Caco-2 (cell line): ENCODE measurements at places on chromosomes 6 and 20. TPM values are rescaled to one million over a fixed set of nuclear protein-coding genes. Genes with fewer than 3 reads are reported as not detected.

DNA sequence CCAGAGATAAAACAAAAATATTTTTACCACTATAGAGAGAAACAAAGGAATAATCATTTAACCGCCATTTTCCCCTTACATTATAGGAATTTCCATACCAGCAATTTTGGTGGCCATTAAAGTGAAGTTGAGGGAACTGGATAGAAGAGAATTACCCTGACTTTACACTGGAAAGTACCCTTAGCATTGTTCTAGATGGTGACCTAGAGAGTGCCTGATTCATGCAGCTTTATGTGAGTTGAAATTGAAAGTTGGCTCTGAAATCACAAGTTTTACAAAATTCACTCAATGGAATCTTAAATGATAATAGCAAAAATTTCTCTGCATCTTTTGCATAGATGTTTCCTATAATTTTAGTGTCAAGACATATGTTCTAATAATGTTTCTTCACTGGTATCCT lies 55.7 kb upstream of the PREP start:
- no peaks in the 10 kb centered on the region for H3K36me3 ChIP-seq
- H3K27me3 ChIP-seq, result no peaks in the 10 kb centered on the region
- no peaks in the 10 kb centered on the region for H3K4me1 ChIP-seq
- DNase-seq, result no peak

DNA sequence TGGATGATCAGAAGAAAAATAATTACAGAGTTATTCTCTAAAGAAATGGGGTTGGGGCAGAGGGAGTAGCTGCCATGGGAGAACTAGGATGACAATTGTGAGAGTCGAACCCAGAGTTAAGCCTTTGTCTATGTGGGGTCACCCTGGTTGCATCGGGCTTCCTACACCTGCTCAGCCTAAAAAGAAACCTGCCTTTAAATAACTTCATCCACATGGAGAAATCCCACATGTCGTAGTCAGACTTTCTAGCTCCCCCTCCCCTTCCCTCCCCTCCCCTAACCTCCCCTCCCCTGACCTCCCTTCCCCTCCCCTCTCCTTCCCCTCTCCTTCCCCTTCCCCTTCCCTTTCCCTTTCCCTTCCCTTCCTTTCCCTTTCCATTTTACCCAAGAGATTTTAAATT lies 14.7 kb downstream of the VIP start:
- no peaks in the 10 kb centered on the region for H3K4me1 ChIP-seq
- H3K27me3 ChIP-seq, result no peaks in the 10 kb centered on the region
- H3K4me3 ChIP-seq, result no peak overlapping the region
- no peaks in the 10 kb centered on the region for H3K36me3 ChIP-seq

DNA sequence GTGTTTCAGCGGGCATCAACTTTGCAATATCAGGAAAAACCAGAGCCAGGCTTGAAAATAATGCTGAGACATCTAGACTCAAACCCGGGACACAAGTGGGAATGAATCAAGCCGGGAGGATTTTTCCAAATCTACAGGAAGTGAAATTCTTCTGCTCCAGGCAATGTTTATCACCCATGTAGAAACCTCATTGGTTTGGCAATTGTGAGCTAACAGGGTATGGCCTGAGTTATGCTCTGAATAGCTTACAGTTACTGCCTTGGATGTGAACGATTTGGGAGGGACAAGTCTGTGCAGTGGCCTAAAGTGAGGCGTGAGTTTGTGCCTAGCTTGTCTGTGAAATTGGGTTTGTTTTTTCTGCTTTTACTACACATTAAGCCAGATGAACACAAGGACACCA lies 87.4 kb downstream of the PCSK2 start:
- H3K36me3 ChIP-seq, result no peaks in the 10 kb centered on the region
- no peak for DNase-seq
- no peaks in the 10 kb centered on the region for H3K4me1 ChIP-seq
- H3K4me3 ChIP-seq, result no peak overlapping the region
- H3K27ac ChIP-seq, result no peak overlapping the region
- no peaks in the 10 kb centered on the region for H3K27me3 ChIP-seq

- no peak overlapping the region for H3K27ac ChIP-seq
- H3K4me1 ChIP-seq, result no peaks in the 10 kb centered on the region; the same call in 1 of the 2 replicates
- no peak for DNase-seq
- H3K4me3 ChIP-seq, result no peak overlapping the region
- no peaks in the 10 kb centered on the region for H3K36me3 ChIP-seq
These were observed 175.7 kb downstream of the VEGFA start for GRCh38 chr6:43945768-43946080.

GRCh38 chr6:73969971-73970970 lies 274.3 kb downstream of the CD109 start:
- no peak overlapping the region for H3K27ac ChIP-seq
- DNase-seq, result no peak
- H3K27me3 ChIP-seq, result no peaks in the 10 kb centered on the region
- no peak overlapping the region for H3K4me3 ChIP-seq

DNA sequence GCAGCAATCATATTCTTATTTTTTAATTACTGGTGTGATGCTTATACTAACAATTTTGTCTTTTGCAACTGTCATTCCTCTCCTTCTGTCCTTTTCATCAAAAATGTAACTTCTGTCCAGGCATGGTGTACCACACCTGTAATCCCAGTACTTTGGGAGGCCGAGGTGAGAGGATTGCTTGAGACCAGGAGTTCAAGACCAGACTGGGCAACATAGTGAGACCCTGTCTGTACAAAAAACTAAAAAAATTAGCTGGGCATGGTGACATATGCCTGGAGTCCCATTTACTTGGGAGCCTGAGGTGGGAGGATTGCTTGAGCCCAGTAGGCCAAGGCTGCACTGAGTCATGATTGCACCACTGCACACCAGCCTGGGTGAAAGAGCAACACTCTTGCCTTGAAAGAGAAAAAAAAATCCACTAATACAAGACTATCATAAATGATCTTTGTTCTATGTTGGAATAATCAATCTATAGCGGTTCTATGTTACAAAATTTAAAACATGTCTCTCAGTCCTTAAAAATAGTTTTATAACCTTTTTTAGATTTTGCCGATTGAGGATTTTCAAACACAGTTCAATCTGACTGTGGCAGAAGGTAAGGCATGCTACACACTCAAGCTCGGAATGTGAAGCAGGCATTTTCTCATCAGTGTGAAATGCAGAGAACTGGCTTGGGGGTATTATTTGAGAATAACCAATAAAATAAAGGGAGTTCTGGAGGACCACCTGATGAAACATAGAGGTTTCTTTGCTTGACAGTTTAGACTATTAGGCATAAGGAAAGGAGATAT lies 70.4 kb downstream of the ENPP1 start:
- no peak for DNase-seq
- H3K4me3 ChIP-seq, result no peak overlapping the region
- no peaks in the 10 kb centered on the region; the same call in 1 of the 2 replicates for H3K4me1 ChIP-seq
- no peaks in the 10 kb centered on the region for H3K27me3 ChIP-seq

- no peak overlapping the region for H3K4me3 ChIP-seq
- no peaks in the 10 kb centered on the region for H3K27me3 ChIP-seq
- no peak overlapping the region for H3K27ac ChIP-seq
- H3K36me3 ChIP-seq, result peaks cover 12% of the 10 kb centered on the region
- no peaks in the 10 kb centered on the region for H3K4me1 ChIP-seq
These were observed 58.2 kb downstream of the CSE1L start for GRCh38 chr20:49104365-49104648.

DNA sequence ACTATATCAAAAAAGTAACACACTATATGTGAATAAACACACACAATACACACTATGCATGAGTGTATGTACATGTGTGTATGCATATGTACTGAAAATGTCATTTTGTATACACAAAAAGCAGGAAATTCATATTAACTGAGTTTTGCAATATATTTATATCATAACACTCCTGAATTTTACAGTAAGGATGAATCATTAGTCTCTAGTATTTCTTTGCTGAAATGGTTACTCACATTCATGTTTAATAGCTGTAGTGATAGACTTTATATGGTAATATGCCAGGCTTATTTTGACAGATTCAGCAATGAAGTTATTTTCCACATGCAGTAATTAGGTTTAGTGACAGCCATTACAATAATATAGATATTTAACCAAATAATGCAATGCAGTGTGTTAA lies 1216.2 kb upstream of the CITED2 start:
- H3K4me1 ChIP-seq, result peaks cover 7% of the 10 kb centered on the region; the same call in 1 of the 2 replicates
- H3K4me3 ChIP-seq, result no peak overlapping the region
- H3K36me3 ChIP-seq, result no peaks in the 10 kb centered on the region
- no peak overlapping the region for H3K27ac ChIP-seq
- no peaks in the 10 kb centered on the region for H3K27me3 ChIP-seq

- H3K4me1 ChIP-seq, result no peaks in the 10 kb centered on the region
- no peaks in the 10 kb centered on the region for H3K36me3 ChIP-seq
- H3K27me3 ChIP-seq, result no peaks in the 10 kb centered on the region
- H3K27ac ChIP-seq, result no peak overlapping the region
- no peak overlapping the region for H3K4me3 ChIP-seq
- DNase-seq, result no peak
These were observed 233.6 kb downstream of the ADGRB3 start for GRCh38 chr6:68868646-68869045.

- no peak for DNase-seq
- no peaks in the 10 kb centered on the region for H3K27me3 ChIP-seq
- peaks cover 46% of the 10 kb centered on the region for H3K4me1 ChIP-seq
- H3K4me3 ChIP-seq, result no peak overlapping the region
These were observed 47.0 kb downstream of the PRL start for GRCh38 chr6:22249711-22250350.

The RIOK1 gene
- 34.2 and 36.1 TPM in 2 replicates for total RNA-seq

The RUNX2 gene
- total RNA-seq, result not detected in 2 replicates

The PSMB9 gene
- 1.3 TPM in 1 of 2 replicates, not detected in the other for total RNA-seq

The SERPINB6 gene
- total RNA-seq, result 57.0 and 60.0 TPM in 2 replicates

The BPIFB1 gene
- not detected in 2 replicates for total RNA-seq
